ENCODE measurements at places on chromosomes 5 and 9.
A peak's percentile ranks its signal among the peaks of the same experiment; 100 is the strongest.

GRCh38 chr5:35415309-35415708 is 185.0 kb upstream of the PRLR start:
- no peak for DNase-seq

DNA sequence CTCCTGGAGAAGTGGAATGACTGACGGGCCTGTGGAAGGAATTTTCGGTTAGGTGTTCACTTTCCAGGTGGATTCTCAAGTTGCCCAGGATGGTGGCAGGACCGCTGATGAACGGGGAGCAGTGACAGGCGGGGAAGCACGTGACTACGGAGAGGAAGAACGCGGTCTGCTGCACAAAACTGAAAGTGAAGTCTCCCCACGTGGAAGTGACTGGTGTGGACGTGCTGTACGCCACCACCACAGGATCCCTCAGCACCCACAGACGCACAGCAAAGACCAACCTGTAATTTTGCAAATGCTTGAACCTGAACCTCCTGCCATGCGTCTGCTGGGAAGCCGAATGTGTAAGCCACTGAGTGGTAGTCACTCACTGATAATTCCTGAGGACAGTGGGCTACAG is 51.4 kb downstream of the RNF130 start:
- no peak for DNase-seq

- DNase-seq = no peak
Observed at GRCh38 chr5:41279040-41279439, 65.7 kb upstream of the C6 start.

GRCh38 chr5:168916266-168916665 is 337.1 kb upstream of the PANK3 start:
- DNase-seq = no peak

- no peak for DNase-seq
Observed at GRCh38 chr9:13139641-13140171, 139.8 kb downstream of the MPDZ start.

DNA sequence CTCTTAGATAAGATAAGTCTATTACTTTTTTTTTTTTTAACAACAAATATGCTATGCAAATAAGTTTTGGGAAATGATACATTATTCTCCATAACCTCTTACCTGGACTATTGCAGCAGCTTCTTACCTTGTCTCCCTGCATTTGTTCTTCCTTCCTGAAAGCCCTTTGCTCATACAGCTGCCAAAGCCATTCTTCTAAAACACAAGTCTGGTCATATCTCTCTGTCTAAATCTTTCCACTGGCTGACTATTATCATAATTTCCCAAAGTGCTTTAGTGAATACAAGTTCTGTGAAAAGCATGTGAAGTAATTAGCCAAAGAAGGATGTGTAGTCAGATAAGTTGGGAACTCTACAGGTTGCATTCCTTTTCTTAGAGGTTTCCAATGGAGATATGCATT is 115.4 kb upstream of the CNTLN start:
- DNase-seq = no peak

GRCh38 chr9:37437621-37438020 is 15.1 kb downstream of the GRHPR start:
- DNase-seq = no peak

DNA sequence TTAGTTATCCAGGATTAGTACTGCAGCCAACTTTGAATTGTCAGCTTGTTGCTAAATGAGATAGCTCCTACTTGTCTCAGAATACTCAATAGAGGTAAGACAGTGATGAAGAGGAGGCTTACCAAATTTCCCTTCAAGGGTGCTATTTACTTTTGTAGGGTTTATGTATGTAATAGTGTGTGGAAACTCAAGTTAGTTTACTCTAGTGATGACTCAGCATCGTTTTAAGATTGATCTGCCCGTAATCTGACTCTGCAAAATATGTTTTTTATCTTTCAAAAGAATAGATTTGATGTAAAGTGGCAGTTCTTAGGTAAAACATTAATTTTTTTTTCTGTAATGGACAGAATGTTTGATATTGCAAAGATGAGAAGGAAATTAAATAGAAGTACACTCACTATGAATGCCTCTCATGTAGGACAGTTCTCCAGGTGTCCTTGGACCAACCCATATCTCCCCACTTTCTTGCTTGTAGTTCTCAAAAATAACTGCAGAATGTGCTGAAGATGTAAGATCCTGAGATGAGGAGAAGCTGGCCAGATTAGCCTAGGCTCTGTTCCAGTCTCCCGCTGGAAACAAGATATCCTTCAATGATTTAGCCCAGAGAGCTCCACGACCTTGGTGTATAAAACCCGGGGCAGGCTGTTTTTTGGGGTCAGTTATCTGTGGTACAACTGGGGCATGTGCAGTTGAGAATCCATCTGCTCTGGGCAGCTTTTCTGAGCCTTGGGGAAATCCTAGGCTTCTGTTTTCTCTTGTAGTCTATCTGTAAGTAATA is 24.4 kb upstream of the MROH2B start:
- no peak for DNase-seq

- no peak for DNase-seq
Observed at GRCh38 chr9:121569266-121569648, 69.6 kb upstream of the GGTA1 start.

GRCh38 chr9:133331641-133332380 is 4.2 kb downstream of the SURF6 start:
- no peak for DNase-seq

DNA sequence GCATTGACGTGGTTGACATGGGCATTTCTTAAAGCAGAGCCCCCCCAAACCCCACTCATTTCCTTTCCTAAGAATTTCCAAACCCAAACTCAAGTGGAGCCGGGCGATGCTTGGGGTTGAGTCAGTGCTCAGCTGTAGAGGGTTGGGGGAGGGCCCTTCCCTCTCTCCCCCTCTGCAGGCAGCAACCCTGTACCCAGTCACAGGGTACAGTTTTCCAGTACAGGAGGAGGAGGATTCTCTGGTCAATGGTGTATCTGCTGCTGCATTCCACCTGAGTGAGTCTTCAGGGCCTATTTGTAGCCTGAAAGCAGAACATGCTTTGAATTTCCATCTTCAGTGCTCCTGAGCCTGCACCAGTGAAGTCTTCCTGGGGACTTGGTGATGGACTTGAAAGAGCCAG is 55.8 kb downstream of the ENTREP1 start:
- no peak for DNase-seq

DNA sequence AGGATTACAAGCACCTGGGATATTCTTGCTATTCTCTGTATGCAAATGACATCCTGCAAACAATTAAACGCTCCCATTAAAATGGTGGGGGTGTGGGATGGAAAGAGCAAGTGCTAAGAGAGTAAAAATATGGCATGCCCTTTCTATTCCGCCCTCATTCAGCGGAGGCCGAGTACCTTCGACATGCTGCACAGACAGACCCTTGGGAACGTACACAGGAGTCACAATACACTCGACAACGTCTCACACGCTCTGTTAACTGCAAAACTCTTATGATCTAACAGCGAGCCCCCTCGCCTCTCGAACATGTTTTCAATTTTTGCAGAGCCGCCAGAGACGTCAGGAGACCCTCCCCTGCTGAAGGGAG is 322.2 kb downstream of the CEMIP2 start:
- no peak for DNase-seq

GRCh38 chr5:136434795-136435194 is 69.5 kb upstream of the TRPC7 start:
- DNase-seq = no peak

DNA sequence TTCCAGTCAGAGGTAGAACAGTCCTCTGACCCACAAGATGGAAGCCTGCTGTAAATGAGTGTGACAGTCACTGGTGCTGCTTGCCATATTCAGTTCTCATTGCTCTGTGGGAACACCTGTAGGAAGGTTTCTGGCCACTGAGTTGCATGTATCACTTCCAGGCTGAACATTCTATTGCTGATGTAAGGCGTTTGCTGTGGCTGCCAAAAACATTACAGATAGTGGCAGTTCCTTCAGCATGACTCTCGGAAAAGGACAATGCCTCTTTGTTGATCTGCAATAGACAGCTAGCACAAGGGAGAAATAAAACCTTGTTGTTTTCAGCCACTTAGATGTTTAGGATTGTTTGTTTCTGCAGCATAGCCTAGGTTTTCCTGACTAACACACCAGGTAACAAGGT is 217.2 kb downstream of the AGTPBP1 start:
- no peak for DNase-seq

- DNase-seq = no peak
Observed at GRCh38 chr5:97476852-97477534, 293.9 kb upstream of the RIOK2 start.

GRCh38 chr5:113153512-113154097 is 177.0 kb downstream of the DCP2 start:
- DNase-seq = no peak

GRCh38 chr9:123537809-123538208 is 181.8 kb downstream of the CRB2 start:
- DNase-seq = no peak

DNA sequence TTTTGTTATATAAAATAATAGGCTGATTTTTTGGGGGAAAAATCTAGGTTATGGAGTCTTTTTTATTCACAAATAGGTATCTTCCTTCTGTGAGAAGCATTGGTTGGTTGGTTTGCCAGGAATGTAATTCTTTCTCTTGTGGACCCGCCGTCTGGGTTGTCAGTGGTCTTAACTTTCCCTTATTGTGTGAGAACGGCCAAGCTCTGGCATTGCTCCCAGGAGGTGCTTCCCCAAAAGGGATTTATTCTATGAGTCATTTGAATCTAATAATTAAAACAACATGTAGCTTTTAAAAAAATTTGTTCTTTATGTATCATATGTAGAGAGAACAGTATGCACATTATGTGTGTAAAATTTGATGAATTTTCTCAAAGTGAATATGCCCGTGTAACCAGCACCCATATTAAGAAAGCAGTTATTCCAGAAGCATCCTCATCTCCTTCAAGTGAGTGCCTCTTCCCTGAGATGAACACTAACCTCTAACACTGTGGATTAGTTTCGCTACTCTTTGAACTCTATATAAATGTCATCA is 114.4 kb downstream of the MAST4 start:
- no peak for DNase-seq

DNA sequence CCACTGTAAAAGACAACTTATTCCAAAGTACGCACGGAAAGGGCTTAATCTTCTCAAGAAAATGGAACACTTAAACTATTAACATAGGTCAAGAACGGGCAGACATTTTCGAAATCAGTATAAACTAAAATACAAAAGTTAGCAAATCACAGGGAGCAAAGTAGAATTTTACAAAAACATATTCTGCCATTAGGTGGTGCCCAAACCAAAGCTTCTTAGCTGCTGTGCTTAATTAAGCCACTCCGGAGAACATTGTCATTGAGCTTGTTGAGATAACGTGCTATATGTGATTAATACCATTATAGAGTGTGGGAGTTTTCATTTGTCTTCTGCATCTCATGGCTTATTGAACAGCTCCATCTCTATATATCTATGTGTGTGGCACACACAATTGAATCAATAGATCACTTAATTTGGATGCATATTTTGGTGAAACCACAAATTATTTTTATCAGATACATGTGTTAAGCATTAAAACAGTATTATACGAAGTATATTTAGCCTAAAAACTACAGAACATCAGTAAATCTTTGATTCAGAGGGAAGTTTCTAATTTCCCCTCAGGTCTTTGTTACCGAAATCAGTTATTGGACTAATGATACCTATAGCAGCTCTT is 23.4 kb downstream of the UBLCP1 start:
- DNase-seq = no peak

- peak; percentile 63 for DNase-seq
Observed at GRCh38 chr9:33623658-33624586, 99.9 kb downstream of the ANKRD18B start.

DNA sequence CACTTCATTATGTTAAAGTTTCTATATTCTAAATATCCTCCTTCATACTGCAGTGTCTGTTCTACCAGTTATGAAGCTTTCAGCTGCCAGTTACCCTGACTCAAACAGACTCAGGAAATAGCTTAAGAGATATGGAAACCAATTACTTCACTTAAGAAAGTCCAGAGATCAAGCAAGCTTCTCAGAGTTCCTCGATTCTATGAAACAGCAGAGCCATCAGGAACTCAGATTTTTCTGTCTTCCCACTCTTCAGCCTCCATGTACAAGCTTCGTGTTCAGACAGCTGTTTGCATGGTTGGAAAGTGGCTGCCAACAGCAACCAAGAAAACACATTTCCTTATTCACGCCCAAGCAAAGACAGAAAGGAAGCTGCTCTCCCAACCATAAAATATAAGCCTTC is 216.1 kb downstream of the ACTL7B start:
- no peak for DNase-seq

- no peak for DNase-seq
Observed at GRCh38 chr9:123611226-123611625, 255.2 kb downstream of the CRB2 start.

- DNase-seq = no peak
Observed at GRCh38 chr9:113973963-113974413, 97.9 kb downstream of the ZNF618 start.

- DNase-seq = no peak
Observed at GRCh38 chr9:1532171-1532570, 482.0 kb downstream of the DMRT2 start.

DNA sequence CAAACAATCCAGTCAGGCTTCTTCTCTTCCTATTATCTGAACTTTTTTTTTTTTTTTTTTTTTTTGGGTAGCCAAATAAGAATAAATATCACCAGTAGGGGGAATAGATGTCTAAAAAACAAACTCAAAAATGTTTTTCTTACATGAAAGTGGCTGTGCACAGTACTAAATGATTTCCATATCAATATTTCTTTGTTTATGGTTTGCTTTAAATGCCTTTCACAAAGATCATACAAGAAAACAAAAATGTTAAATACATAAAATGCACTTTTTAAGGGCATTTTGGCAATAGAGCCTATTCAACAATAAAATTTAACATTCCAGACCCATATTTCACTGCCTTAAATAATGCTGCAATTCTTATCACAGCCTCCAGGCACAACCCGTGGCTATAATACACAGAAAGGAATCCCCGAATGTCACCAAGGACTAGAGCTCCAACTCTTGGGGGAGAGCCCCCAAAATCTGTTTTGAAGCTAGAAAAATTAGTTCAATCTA is 91.1 kb upstream of the TBCA start:
- DNase-seq = no peak
